Left colon (tissue), 2 donors: ENCODE measurements at places on chromosomes 1 and 21.

DNA sequence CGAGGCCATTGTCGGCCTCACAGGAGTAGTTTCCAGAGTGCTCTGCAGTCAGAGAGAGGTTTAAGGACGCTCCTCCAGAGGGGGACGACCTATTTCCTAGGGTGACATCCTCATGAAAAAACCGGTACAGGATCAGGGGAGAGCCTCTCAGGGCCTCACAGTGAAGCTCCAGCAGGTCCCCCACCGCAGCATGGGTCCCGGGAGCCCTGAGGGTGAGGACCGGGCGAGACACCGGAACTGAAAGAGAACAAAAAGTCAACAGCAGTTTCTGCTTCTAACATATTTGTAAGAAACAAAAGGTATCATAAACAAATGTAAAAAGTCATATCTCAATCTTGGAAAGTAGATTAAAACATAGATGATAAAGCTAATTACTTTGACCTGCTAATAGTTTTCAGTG lies 31.3 kb downstream of the FCRL5 start:
- DNase-seq: no peak

- peak; percentile 22 for DNase-seq
These were observed 481 bp downstream of the TAL1 start for GRCh38 chr1:47231301-47232186.

DNA sequence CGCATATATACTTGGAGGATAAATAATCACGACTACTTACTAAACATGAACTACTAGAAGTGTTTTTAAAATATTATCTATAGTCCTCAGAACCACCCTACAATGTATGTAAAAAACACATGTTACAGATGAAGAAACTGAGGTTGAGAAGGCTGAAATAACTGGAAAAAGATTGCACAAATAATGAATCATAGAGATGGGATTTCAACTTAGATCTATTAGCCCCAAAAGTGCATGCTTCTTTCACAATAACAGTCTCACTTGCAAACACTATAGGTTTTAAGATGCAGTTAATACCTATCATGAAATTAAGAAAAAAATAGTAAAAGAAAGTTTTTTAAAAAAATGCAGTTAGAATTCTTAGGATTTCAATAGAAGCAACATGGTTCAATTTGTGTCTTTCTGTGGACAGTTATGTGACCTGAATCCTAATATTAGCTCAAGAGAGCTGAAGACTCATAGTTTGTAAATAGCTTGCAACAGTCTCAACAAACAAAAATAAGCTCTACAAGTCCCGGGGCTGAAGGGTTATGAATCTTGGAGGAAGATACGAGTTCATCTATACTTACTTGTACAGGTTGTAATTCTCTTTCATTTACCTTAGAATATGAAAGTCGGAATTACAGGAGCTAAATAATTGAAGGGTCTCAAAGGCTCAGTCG lies 58.6 kb upstream of the NTPCR start:
- DNase-seq: no peak

DNA sequence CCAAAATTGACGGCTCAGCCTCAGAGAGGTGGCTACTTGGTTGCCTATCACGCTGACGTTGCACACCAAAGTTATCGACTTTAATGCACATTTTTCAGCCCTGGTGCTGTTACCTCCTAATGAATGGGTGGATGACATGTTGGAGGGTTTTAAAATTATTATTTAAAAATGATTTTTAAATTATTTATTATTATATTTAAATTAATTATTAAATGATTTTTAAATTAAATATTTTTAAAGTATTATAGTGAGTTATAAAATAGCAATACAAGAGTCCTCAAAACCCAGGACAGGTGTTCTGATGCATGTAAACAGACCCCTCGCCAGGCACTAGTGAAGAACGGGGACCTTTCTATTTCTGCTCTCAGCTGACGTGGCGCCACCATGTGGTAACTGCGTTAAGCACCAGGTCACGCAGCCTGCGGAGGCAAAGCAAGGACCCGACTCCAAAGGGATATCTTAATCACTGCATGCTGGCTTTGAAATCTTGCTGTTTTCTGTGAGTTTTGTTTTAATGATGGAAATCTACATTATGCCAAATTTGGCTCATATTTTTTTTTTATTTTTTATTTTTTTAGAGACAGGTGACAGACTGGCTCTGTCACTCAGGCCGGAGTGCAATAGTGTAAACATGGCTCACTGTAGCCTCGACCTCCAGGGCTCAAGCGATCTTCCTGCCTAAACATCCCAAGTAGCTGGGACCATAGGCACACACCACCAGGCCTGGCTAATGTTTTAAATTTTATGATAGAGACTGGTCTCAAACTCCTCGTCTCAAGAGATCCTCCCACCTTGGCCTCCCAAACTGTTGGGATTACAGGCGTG lies 22.6 kb downstream of the CASP9 start:
- peak; percentile 75 for DNase-seq

GRCh38 chr1:180851995-180852887 lies 60.5 kb upstream of the KIAA1614 start:
- no peak for DNase-seq

GRCh38 chr1:51439895-51440294 lies 79.2 kb downstream of the EPS15 start:
- DNase-seq: no peak

DNA sequence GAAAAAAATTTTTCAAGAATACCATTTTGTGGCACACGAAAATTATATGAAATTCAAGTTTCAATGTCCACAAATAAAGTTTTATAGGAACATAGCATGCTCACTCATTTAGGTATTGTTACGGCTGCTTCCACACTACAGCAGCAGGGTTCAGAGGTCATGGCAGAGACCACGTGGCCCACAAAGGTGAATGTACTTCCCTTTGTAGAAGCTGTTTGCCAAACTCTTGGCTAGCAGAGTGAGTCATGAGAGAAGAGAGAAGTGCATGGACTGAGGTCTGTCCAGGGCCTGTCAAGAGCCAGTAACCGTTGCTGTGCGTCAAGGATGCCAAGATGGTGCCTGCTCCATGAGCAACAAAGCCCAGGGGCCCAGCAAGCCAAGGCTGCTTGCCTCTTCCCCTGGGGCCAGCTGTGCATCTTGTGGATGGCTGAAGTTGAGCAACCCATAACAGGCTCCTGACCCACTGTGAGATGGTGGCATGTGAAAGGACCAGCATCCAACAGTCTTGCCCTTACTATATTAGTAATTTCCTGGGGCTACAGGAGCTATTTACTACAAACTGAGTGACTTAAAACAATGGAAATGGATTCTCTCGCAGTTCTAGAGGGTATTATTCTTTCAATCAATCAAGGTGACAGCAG lies 64.8 kb upstream of the ATP5PO start:
- no peak for DNase-seq

DNA sequence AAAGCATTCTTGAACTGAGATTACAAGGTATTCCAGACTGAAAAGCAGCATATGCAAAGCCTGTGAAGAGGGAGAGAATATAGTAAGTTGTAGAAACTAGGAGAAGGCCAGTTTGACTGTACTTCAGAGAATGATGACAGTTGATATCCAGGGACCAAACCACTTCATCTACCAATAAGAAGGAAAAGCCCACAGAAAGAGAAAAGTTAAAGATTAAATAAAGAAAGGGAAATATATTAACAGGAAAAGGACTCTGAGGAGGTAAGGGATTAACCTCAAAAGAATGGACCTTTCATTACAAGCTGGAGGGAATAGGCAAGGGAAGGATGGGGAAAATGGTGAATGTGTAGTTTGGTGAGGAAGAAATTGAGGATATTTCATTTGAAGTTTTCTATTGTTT lies 180.2 kb upstream of the CACYBP start:
- no peak for DNase-seq

GRCh38 chr21:36325373-36326010 lies 5.5 kb downstream of the MORC3 start:
- no peak for DNase-seq

- DNase-seq: no peak
These were observed 2.0 kb upstream of the TRAPPC3 start for GRCh38 chr1:36151134-36151844.

GRCh38 chr1:180505732-180506335 lies 3.5 kb upstream of the ACBD6 start:
- DNase-seq: no peak

DNA sequence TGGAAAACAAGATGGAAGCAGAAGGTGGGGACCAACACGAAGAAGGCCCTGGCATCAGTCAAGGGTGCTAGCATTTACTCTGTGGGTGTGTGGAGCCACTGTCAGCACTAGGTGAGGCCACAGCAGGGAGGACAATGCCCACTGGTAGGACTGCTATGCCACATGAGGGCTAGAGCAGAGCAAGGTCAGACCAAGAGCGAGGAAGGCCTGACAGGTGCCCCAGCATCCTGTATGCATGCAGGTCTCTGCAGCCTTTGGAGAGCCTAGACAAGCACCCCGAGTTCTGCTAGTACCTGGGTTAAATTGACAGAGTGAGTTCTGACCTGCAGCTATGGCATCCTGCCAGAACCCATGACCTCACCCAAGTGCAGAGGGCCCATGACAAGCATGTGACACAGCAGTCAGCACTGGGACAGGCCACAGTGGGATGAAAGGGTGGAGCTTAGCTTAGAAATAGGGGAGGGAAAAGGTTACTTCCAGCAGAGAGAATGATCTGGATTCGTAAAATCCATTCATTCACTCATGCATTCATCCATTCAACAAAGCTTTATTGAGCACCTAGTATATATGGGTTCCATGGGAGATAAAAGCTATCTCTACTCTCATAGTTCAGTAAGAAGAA lies 9.0 kb upstream of the CSF1 start:
- DNase-seq: peak; percentile 55

DNA sequence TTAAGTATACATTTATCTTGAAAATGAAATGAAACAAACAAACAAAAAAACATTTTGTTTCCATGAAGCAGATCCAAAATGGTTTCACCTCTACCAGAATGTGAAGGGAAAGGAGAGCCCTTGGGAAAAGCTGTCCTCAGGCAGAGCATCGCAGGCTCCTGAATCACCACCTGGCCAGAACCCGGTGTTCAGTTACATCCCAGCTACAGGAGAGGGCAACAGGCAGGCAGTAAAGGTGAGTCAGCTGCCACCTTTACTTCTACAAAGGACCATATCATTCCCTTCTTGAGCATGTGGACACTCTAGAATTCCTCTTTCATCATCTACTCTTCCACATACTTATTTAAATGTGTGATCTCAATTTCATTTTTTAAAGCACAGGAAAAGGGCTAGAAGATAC lies 151.2 kb downstream of the PIGK start:
- no peak for DNase-seq

DNA sequence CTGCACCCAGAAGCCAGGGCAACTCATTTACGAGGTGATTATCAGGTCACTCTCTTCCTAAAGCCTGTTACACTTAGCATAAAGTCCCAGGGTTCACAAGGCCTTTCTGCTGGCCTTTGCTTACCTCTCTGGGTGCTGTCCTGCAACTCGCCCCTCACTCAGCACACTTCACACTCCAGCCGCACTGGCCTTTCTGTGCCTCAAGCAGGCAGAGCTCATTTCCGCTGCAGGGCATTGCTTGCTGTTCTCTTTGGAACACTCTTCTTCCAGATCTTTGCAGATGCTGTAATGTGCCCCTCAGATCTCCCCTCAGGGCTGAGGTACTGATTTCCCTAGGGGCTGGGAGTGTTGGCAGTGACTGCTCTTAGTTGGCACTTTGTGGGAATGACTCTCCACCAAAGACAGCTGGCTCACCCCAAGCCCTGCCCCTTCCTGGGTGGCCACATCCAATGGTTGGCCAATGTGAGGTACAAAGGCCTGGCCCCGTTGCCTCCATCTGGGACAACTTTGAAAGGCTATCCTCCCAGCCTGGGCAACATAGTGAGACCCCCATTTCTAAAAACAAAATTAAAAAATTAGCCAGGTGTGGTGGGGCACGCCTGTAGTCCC lies 50.8 kb upstream of the SSBP3 start:
- DNase-seq: no peak

DNA sequence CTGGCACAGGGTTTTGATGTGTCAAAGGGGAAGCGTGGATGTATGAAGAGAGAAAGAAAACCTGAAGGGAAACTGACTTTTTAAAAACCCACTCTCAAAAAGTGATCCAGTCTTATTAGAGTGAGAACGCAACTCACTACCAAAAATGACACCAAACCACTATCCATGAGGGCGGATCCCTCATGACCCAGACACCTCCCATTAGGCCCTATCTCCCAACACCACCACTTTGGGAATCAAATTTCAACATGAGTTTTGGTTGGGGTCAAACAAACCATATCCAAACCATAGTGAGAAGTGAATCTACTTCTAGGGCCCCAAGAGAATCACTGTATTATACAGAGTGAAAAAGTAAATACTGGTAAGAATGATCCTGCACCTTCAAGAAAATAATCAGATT lies 53.5 kb downstream of the FNBP1L start:
- DNase-seq: no peak

- DNase-seq: no peak
These were observed 30.1 kb downstream of the LDLRAD1 start for GRCh38 chr1:53987880-53988279.

- no peak for DNase-seq
These were observed 245.7 kb upstream of the RGS18 start for GRCh38 chr1:191912517-191912916.

- peak; percentile 44 for DNase-seq
These were observed 27.5 kb upstream of the COL9A2 start for GRCh38 chr1:40344597-40344996.

- no peak for DNase-seq
These were observed 1329.6 kb downstream of the KCNT2 start for GRCh38 chr1:195278644-195279043.

GRCh38 chr1:230215031-230215430 lies 148.0 kb downstream of the GALNT2 start:
- DNase-seq: peak; percentile 55

DNA sequence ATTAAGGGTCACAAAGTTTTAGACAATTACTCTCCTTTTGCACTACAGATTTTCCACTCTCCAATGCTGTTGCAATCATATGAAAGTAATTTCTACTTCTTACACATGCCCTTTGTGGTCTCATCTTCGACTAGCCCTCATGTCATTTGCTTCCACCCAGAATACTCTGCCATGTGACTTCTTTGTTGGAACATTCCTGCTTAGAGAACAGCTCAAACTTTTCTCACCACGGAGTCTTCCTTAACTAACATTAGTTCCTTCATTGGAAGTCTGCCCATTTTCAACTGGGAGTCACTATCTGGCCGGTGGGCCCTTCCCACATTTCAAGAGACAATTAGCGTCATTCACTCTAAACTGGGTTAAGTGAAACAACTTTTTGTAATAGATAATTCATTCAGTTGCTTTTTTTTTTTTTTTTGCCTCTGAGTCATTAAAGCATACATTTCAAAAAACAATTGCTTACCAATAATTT lies 142.6 kb upstream of the PALMD start:
- DNase-seq: no peak

GRCh38 chr1:24717887-24718650 lies 27.2 kb upstream of the CLIC4 start:
- no peak for DNase-seq

GRCh38 chr1:184882957-184883815 lies 91.1 kb downstream of the NIBAN1 start:
- DNase-seq: no peak

GRCh38 chr1:45968941-45969666 lies 163.3 kb downstream of the PIK3R3 start:
- no peak for DNase-seq
